ENCODE measurements at places on chromosomes 1 and 21.

GRCh38 chr1:220889848-220890287 is 10.6 kb downstream of the HLX start:
- no peak for DNase-seq

DNA sequence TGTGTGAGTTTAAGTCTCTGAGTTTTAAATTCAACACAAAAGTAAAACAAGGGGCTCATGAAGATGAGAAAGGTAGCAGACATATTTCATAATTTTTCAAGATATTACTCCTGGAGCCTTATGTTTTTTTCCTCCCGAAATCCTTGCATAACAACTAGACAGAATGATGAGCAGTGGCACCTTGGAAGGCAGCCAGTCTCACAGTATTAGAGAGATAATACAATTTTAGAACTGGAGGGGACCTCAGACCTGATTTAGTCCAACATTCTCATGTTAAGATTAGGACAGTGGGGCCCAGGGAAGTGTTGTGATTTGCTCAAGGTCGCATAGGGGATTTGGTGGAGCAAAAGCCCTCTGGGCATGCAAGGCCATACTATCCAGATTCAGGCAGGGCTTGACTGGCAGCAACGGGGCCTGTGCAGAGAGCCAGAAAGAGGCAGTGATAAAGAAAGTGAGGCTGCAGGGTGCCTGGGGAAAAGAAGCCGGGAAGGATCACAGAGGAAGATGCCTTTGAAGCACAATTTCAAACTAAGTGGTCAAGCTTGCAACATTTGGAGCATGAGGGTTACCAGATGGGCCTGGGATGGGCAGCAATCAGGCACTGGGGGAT is 31.4 kb upstream of the BCL9 start:
- DNase-seq, result peak; percentile 8

DNA sequence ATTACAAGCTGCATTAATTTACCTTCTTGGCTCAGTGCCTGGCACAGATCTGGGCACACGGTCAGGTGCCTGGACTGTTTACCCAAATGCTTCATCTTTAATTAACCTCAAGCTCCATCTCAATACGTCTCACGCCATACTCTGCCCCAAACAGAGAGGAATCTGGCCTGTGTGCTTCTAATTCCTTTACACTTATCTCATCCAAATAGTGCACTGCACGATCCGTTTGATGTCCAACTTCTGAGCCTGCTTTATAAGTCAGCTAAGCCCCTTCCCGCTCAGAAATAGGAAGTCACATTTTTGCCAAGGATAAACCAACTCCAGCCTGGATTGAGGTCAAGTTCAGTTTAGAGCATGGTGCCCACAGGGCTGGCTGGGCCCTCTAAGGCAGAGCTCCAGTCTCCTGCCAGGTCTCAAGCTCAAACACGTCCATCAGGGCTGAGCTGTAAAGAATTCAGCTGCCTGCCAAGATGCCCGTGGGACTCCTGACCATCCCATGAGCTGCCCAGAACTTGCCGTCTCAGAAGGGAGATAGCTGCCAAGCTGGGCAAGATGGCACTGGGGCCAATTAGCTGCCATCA is 233.5 kb downstream of the TRABD2B start:
- no peak for DNase-seq

DNA sequence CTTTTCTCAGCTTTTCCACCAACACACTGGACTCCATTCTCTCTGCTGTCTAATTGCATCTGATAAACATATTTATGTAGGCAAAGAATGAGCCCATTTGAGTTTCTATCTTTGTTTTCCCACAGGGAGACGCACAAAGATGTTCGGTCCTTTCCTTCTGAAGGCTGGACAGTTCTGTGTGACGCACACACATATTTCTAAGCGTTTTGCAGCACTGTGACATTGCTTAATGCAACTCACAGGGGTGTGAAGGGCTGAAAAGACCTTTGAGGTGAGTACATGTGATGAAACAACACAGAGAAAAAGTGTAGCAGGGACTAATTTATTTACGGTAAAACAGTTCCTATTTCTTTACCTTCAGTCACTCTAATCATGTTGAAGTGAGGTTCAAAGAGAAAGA is 323.1 kb upstream of the RUNX1 start:
- DNase-seq, result no peak

- no peak for DNase-seq
These were observed 15.2 kb downstream of the PM20D1 start for GRCh38 chr1:205834751-205835150.

DNA sequence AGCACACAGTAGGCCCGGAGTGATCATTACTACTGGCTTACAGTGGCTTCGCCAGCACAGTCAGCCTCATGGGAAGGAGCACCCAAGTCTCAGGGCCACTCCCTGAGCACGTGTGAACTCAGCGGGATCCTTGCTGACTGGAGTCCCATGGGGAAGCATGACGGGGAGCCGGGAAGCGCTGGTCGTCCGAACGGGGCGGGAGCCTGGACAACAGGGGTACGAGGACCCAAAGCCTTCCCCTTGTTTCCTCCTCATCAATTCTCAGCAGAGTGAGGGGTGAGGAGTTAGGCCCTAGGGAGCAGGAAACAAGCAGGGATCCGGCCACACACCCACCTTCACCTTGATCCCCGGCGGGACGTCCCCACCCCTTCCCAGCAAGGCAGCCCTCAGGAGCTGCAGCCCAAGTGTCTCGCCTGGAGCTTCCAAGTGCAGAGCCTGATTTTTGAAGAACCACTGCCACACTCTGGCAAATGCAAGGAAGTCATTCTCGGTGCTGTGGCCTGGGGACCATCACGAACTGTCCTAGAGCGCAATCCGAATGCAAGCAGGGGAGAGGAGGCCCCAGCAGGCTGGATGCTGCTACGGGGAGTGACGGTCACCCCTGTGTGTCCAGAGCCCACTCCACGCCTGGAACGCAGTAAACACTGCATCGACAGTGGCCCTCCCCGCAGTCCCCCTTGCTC is 35.5 kb downstream of the TOMM20 start:
- no peak for DNase-seq

GRCh38 chr1:214029796-214030195 is 42.0 kb downstream of the PROX1 start:
- no peak for DNase-seq

DNA sequence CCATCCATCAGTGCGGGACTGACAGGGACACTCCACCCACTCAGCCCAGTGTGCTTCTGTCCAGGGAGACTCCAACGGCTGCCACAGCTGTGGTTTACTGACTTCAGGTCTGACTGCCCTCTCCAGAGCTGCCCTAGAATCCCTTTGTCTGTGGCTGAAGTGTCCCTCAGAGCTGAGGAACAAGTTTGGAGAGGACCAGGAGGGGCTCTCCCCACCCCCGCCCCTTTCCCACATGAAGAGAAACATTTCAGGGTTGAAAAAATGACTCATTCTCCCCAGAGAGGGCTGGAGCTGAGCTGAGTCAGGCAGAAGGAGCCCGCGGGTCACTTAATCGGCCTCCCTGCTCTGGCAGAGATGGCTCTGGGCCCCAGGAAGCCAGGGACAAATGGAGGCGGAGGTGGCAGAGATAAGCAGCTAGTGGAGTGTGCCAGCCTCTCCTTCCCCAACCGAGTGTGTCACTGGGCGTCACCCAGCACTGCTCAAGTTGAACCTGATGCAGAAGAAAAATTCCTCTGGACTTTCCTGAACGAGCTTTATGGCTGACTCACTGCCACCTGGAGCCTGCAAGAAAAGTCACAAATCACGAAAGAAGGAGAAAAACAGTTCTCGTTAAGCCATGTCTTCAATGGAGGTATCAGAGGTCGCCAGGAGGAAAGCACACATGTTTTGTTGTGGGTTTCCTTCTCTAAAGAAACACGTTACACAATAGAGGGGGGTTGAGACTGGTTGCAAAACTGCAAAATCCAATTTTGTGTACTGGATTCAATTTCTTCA is 34.3 kb upstream of the ECE1 start:
- no peak for DNase-seq

DNA sequence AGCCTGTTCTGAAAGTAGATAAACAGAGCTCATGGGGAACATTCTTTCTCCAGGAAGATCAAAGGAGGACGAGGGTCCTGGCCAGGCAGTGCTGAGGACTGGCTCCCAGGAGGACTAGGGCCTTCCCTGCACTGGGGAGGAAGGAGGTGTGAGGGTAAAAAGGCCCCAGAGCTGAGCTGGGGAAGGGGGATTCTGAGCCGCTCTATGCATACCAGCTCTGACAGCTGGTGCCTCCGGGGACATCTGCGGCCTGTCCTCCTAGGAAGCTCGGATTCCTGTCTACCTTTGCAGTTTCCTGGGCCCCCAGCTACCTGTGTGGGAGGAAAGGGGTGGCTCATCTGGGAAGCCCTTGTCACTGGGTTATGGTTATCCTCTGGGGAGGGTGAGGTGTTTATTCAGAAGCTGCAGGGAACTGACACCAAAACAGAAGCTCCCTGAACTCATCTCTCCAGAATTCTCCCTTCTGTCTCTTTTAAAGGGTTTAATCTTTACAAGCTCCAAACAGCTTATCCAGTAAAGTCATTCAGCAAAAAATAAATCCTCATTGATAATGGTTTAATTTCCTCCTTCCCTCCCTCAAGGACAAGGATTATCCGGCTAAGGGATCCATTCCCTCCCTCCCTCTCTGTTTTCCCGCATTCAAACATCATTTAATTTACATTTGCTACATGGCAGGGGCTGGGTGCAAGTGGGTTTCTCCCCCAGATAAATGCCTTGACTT is 31.0 kb downstream of the NENF start:
- no peak for DNase-seq

DNA sequence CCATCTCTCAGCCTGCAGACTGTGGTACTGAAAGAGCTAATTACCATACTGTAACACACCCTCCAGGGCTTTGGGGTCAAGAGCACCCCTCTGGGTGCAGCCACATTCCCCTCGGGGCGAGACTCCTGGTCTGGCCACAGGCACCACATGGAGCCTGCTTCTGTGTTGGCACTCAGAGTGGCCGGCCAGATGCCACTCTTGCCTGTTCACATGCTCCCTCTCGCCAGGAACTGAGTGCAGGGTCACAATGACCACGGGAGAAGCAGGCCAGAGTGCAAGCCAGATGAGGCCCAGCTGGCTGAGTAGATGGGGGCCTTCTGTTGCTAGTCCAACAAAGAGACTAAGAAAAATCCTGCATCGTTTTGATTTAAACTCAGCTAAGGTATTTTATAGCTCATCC is 864.0 kb downstream of the KCNT2 start:
- no peak for DNase-seq

GRCh38 chr1:177252877-177253276 is 82.1 kb downstream of the BRINP2 start:
- DNase-seq, result no peak

GRCh38 chr1:66033781-66034180 is 241.1 kb downstream of the PDE4B start:
- DNase-seq, result no peak

DNA sequence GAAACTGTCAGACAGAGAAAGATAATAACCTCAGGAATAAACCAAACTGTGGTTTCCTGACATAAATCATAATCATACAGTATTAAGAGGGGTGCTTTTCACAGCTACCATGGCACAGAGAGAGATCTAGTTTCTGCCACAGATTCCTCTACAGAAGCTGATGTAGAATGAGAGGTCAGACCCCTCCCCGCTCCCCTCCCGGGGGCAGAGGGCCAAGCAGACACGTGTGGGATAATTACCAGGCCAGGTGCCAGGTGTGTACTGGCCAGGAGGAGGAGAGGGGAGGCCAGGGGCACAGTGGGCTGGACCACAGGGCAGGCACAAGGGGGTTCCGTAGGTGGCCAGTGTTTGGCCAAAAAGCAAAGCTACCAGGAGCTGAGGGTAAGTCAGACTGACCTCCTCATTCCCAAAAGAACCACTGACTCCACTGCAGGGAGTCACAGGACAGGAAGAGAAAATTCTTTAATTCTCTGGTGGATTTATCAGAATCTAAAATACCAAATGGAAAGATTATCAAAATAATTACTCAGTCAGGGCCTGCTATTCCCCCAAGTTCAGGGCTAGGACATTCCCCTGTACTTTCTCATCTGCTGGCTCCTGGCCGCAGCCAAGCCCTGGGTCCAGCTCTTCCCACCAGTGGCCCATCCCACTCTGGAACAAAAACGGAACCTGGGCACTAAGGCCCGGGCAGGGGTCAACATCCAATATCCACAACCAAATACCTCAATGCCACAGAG is 30.0 kb downstream of the C2CD2 start:
- no peak for DNase-seq

DNA sequence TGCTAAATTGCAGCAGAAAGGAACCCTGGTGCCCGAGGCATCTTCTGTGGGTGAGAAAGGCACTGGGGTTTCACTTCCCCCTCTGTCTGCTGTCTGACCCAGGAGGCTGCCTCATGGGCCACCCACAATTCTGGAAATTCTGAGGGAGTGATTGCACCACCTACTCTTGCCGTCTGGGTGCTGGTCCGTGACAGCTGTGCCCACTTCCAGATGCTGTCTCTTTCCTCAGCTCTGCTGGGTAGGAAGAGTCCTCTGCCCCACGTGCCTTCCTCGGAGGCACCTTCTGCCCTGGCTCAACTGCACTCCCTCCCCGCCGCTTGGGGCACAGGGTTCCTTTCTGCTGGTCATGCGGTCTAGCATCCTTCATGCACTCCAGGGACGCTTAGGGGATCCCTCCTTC is 96.3 kb downstream of the ARHGEF10L start:
- DNase-seq, result peak; percentile 29

Measured in substantia nigra (tissue), 51 donors.